ENCODE measurements at places on chromosomes 13 and 19.

DNA sequence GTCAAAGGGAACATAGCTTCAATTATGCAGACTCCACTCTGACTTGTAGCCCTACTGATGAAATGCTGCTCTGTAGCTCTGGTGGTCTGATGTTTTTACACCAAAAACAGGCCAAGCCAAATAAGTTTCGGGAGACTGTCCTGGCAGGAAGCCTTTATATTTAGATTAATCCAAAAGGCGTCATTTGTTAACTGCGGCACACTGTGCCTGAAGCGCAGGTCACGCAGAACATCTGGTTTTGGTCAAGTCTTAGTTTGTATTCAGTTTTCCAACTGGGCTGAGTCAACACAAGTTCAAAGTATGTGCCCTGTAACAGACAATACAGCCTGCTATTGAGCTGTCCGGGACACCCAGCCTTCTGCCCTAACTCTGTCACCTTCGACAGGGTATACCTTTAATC, 154.6 kb upstream of the IPO5 start:
- peak; percentile 32 for DNase-seq

GRCh38 chr19:23095418-23095817, 21.4 kb upstream of the ZNF730 start:
- no peak for DNase-seq

- no peak for DNase-seq
Measured at GRCh38 chr19:58203814-58204475, 21.1 kb downstream of the ZNF274 start.

GRCh38 chr19:15280048-15280725, 47.9 kb upstream of the EPHX3 start:
- DNase-seq, result no peak

- DNase-seq, result no peak
Measured at GRCh38 chr19:18987456-18987855, 45.9 kb downstream of the SUGP2 start.

DNA sequence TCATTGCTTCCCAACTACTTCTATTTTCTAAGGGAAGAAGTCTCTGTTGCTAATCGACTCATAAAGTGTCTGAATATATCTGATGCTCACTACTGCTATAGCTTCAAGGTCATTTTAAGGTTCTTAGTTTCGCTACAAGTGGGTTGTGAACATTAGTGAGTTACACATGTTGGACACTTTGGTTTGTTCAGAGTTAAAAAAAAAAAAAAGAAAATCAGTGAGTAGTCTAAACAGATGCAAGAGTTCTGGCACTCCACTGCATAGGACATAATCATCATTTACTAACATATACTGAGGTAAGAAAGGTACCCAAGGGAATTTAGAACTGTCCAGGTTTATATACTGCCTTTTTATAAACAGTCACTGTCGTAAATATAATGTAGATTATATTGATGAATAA, 108.8 kb downstream of the KLF12 start:
- DNase-seq, result no peak

- no peak for DNase-seq
Measured at GRCh38 chr19:2573916-2574315, 98.0 kb downstream of the GADD45B start.

DNA sequence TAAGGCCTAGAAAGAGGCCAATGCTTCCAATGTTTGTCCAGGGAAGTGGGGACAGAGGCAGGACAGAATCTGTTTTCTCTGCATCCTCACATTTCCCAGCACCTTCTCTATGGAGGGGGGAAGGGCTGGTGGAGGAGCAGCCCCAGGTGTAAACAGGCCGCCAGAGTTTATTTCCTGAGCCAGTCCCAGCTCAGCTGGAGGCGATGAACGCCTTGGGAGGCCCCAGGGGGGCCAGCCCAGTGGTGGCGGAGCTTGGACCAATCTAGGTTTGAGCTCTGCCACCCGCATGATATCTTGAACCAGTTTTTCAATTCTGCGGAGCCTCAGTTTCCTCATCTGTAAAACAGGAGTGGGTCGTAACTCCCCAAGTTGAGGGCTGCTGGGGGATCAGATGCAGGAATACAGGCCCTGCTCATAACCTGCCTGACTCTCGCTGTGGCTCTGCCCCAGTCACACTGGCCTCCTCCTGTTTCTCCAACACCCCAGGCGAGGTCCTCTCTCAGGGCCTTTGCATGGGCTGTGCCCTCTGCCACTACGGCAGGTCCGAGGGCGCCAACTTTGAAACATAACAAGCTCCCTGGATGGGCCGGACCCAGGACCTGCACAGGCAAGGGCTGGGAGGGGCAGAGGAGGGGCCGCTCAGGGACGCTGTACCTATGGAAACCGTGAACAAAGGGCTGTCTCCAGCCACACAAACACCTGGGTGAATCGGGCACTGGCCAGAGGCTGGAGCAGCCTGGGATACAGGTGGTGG, 1.1 kb downstream of the TNFAIP8L1 start:
- DNase-seq, result no peak

DNA sequence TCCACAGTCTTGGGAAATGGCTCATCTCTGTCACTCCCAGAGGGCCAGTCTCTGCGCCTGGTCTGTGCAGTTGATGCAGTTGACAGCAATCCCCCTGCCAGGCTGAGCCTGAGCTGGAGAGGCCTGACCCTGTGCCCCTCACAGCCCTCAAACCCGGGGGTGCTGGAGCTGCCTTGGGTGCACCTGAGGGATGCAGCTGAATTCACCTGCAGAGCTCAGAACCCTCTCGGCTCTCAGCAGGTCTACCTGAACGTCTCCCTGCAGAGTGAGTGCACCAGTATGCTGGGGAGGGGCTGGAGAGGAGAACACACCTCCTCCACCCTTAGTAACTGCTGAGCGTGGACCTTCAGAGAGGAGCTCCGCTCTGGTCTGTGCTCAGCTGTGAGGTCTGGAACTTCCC, 2.3 kb downstream of the SIGLEC9 start:
- no peak for DNase-seq

DNA sequence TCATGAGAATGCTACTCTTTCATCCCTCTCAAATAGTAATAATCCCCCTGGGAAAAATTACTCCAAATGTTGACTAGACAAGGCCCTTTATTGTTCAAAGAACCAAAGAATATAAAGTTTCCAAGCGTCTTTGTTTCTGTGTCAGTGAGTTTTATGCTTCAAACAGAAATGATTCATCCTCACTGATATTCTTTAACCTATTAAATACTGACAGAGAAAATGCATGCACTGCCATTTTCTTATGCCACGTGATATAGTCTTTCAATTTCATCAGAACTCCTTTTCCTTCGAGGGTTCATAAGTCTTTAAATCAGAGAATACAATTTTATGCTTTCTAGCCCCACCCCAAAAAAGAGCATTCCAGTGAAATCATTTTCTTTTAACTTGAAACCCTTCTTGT, 211.6 kb downstream of the SHISA2 start:
- no peak for DNase-seq

DNA sequence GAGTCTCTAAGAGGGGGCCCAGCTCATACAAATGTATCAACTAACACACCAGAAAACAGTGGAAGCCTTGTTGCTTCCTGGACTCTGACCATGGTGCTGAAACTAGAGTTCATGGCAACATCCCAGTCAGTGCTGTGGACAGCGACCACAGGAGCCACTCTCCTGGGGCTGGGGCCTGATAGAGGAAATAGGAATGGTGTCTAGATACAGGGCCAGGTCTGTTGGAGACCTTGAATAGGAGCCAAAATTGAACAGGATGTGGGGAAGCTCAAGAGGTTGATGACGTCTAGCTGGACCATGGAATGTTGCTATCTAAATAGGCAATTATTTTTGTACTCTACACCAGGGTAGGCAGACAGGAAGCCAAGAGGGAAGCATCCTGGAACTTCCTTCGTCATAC, 21.7 kb downstream of the LILRB4 start:
- DNase-seq, result peak; percentile 7

- DNase-seq, result no peak
Measured at GRCh38 chr13:109768176-109768575, 18.2 kb downstream of the IRS2 start.

GRCh38 chr13:42696191-42696590, 85.2 kb upstream of the FAM216B start:
- DNase-seq, result peak; percentile 63

GRCh38 chr19:46378268-46378667, 31.4 kb downstream of the PPP5C start:
- peak; percentile 64 for DNase-seq

GRCh38 chr13:62337109-62337880, 921.6 kb upstream of the PCDH20 start:
- DNase-seq, result no peak

DNA sequence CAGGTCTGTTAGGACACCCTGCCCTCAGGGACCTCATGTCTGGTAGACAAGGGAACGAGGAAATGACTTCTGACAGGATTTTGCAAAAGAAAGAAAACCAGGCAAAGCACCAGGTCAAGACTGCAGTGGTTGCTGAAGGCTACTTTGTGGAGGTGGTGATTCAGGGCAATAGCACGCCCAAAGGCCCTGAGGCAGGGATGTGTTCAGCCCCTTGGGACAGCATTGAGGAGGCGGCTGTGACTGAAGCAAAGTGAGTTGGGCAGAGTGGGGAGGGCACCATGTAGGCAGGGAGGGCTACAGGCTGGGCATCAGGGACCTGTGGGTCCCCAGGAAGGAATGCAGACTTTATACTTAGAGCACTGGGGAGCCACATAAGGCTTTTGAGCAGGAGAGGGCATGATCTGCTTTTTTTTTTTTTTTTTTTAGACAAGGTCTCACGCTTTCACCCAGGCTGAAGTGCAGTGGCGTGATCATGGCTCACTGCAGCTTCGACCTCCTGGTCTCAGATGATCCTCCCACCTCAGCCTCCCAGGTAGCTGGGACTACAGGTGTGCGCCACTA, 10.8 kb upstream of the HOMER3 start:
- DNase-seq, result no peak

- no peak for DNase-seq
Measured at GRCh38 chr13:74190999-74191398, 56.8 kb upstream of the KLF12 start.

DNA sequence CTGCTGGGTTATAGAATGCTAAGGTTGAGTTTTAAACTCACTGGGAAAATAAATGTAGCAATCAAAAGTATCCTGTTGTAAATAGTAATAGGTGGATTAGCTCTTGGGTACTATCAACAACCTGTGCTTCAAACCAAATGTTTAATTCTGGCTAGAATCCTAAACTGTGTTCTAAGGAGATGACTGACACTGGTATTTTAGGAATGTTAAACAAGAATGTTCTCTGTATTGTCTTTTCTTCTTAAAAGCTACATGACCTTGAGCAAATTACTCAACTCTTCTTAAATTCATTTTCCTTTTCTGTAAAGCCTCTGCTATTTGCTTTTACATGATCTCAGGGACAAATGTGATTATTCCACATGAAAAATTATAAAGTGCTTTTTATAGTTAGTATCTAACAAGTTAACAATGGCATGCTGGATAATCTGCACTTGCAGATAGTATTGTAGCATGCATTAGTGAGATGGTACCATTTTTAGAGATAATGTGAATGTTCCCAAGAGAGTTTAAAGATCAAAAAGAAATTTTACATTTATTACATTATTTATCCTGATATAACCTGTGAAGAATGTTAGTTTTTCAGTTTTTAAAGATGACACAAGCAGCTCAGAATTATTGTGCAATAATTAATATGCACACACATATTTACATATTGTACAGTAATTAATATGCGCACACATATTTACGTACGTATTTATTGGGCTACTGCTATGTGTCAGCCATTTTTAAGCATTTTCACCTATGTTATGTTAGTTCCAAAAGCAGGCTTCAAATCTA, 13.6 kb upstream of the EPSTI1 start:
- peak; percentile 76 for DNase-seq

- no peak for DNase-seq
Measured at GRCh38 chr19:7215176-7215575, 79.0 kb downstream of the INSR start.

- no peak for DNase-seq
Measured at GRCh38 chr13:59451236-59451635, 712.5 kb downstream of the DIAPH3 start.

Data from fibroblast of pulmonary artery (primary cell).